ENCODE measurements at places on chromosomes 7 and 10.
A peak's percentile ranks its signal among the peaks of the same experiment; 100 is the strongest.

GRCh38 chr7:17743316-17743715 is 197.0 kb downstream of the SNX13 start:
- no peak for DNase-seq

- no peak for DNase-seq
These were observed 90.6 kb downstream of the CUL2 start for GRCh38 chr10:34999532-34999931.

DNA sequence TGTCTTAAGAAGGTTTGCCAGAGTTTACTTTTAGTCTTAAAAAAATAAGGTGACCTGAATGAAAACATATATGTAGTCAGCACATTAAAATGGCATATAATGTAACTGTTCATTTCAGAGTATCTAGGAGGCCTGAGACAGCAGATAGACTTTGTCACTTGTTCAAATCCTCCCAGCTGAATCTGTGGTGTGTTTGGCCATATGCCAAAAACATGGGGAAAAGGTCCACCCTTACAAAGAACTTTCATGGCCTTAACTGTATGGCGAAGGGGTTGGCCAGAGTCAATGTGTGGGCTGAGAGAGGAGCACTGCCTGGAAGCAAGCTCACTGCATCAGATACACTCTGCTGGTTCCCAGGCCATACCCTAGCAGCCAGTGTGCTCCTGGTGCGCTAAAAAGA is 113.7 kb downstream of the ALOX5 start:
- DNase-seq: no peak

DNA sequence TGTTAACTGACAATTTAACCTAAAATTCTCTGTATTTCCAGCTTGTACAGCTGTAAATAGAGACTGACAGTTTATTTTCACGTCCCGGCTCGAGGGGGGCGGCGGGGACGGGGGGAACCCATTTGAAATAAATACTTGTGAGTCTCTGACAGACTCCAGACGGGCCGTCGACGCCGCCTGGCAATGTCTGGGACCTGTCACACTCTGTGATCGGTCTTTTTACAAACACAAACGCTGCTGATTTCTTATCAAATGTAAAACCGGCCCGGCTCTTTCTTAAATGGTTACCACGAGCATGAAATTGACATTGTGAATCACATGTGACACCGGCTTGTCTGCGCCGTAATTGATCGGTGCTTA is 57.0 kb downstream of the UNCX start:
- DNase-seq: no peak

DNA sequence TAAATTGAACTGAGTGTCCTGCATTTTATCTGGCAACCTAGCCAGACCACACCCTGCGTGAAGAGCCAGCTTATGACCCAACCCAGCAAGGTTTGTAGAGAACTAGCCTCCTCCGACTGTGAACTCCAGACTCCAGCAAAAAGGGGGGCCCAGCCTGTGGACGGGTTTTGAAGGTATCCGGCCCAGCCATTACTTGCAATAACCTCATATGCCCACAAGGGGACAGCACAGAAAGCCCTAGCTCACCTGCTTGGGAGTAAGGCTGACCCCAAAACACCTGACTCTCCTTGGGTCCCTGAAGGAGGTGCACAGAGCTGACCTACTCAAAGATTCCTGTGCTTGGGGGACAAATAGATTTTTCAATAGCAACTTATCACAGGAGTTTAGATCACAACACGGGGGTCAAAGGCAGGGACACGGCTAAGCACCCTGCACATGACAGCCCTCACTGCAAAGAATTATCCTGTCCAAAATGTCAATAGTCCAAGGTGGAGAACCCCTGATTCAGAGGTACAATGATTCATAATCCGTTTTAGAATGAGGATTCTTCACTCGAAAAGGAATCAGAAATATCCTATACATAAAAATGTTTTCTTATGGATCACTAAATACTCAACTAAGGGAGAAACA is 4.6 kb downstream of the TRPV6 start:
- DNase-seq: peak; percentile 11

DNA sequence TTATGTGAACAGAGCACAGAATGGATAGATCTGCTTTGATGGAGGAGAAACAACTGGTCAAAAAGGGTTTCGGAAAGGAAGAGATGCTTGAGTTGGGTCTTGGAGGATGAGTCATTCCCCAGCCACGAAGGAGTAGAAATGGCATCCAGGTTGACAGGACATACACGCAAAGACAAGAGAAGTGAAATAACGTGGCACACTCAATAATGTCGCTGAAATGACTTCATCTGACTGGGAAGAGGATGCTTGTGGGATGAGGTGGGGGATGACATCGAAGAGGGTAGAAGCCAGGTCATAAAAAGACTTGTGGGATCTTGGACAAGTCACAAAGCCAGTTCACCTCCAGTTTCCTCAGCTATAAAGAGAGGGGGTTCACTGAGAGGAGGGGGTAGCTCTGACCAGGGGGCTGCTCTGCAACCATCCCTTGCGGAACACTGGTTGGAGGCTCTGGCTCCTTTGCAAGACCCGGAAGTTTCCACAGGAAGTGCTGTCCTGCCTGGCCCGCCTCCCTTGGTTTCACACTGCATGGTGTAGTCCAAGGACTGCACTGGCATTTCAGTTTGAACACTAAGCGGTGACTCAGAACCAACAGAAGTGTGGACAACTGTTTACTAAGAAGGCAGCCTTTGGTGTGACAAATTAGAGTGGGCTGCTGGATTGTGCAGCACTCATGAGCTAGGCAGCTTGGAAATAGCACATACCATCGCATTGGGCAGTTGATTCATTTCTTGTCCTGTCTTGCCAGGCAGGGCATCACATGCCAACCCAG is 189.9 kb upstream of the ADO start:
- DNase-seq: no peak

DNA sequence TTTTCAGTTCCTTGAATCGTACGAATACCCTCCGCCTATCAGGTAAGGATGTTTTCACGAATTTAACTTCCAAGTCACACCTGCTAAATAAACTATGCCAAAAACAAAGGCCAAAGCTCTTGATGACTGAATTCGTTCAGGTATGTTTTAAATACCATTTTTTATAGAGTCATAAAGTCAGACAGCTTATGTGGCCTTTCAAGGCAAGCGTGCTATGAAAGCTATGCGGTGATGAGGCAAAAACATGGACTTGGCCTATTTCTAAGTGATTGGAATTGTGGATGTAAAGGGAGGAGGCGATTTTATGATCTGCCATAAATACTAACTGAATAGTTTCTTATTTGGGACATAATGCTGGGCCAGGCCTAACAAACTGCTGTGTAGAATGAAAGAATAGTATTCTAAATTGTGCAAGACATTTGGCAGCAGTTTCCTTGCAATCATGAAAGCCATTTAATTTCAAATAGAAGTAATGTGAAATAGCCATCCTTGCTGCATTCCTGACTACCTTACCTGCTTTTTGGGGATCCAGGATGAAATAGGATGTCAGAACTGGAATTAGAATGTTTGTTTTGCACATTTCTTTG is 14.0 kb downstream of the SLC39A12 start:
- DNase-seq: no peak

DNA sequence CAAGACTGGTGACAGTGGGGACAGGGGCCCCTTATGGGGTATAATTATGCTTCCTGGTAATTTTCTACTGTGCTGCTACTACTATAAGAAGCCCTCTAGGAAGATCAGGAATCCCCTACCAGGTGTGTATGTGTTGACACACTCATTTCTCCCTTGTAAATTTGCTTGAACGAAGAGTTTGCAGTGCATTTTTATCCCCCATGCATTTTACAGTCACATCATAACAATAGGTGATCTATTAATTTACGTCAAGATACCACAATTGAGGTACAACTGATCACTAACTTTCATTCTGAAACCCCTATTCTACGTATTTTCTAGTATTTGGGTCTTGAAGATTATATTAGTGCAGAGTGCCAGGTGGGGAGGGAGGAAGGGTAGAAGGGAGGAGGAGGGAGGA is 252.2 kb downstream of the NSUN6 start:
- no peak for DNase-seq

- DNase-seq: no peak
These were observed 50.3 kb downstream of the DIP2C start for GRCh38 chr10:639001-639750.

GRCh38 chr7:111027396-111027795 is 63.5 kb upstream of the LRRN3 start:
- DNase-seq: no peak

GRCh38 chr7:151565541-151565940 is 45.8 kb upstream of the RHEB start:
- no peak for DNase-seq

- no peak for DNase-seq
These were observed 400.9 kb downstream of the SORCS3 start for GRCh38 chr10:105041956-105042355.

DNA sequence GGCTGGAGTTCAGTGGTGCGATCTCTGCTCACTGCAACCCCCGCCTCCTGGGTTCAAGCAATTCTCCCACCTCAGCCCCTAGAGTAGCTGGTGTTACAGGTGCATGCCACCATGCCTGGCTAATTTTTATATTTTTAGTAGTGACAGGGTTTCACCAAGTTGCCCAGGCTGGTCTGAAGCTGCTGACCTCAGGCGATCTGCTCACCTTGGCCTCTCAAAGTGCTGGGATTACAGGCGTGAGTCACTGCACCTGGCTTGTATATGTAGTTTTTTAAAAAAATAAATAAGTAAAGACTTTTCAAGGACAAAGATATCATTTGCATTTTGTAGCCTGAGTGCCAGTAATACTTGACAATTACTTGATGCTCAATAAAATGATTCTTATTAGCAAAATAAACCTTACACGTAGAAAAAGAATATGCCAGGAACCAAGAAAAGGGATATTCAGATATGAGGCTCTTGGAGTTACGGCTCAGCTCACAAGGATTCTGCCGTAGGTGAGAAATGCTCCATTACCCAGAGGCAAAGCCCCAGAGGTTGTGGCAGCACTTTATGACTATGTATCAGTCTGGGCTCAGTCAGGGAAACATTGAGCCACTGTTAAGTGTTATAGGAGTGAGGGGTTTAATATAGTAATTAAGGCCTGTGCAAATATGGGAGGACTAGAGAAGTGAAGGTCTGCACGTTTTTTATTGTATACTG is 98.5 kb downstream of the TPST1 start:
- no peak for DNase-seq

DNA sequence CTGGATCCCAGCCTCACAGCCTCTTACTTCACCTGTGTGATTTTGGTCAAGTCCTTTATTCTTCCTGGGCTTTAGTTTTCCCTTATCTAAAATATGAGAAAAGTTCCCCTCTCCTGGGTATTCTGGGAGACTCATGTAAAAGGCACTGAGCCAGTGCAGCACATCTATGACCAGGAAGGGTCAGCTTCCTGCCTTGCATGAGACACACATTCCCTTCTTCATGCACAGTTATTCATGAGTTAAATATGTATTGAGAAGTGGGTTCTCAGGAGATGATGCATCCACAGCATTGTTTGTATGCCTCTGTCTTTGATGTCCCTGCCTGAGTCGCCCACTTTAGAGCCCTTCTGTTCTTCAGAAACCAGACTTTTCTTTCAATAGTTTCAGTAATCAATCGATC is 33.3 kb downstream of the EGFR start:
- DNase-seq: no peak

GRCh38 chr10:58180666-58181065 is 87.0 kb downstream of the IPMK start:
- DNase-seq: no peak

- DNase-seq: no peak
These were observed 68.9 kb upstream of the INPP5A start for GRCh38 chr10:132468651-132469050.

GRCh38 chr10:129078346-129078745 is 388.7 kb upstream of the MGMT start:
- no peak for DNase-seq
